ENCODE measurements at places on chromosomes 5 and 9.

- DNase-seq = no peak
These were observed 89.5 kb downstream of the NSUN2 start for GRCh38 chr5:6543346-6543730.

- DNase-seq = no peak
These were observed 6.7 kb downstream of the SLCO4C1 start for GRCh38 chr5:102289251-102289899.

GRCh38 chr9:123425261-123425821 is 69.3 kb downstream of the CRB2 start:
- DNase-seq = no peak

DNA sequence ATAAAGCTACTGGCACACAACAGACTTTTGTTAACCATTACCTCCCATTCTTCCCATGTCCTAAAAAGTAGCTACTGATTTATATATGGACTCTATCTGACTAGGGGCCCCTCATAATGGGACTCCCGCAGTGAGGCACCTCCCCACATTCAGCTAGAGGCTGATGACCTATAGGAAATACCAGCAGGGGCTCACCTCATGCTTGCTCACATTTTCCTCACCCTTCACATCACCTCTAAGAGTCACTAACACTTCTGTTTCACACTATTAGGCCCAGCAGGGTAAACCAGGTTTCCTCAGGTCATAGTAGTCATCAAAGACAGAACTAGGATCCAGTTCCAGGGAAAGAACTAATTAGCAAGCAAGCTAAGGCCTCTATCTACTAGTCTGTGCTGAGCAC is 60.7 kb downstream of the PRELID2 start:
- no peak for DNase-seq

- no peak for DNase-seq
These were observed 219.1 kb downstream of the ADAMTS6 start for GRCh38 chr5:65262649-65263059.
